ENCODE measurements at places on chromosomes 12 and 14.

DNA sequence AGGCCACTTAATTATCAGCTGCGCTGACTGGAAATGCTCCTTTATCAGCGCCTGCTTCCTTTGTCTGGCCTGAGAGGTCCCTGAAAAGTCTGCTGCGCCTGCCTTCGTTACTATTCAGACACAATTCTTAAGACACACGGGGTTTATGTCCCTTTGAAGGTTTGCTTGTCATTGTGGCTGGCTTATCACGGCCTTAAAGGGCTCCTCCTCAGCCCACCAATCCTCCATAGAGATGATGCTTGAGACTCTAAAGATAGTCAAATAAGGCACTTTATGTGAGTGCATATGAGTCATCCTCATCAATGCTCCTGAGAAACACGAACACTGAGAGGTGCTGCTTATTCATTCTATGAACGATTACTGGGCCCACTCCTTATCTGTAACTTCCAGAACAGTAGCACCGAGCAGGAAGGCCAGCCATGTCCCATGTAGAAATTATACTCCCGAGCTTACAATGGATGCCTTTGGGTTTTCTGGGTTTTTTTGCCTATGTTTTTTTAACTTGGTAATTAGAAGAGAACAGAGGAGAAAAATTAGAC is 1268.2 kb upstream of the TMEM132C start:
- DNase-seq = no peak

GRCh38 chr12:118851891-118852290 is 129.4 kb upstream of the SRRM4 start:
- DNase-seq = no peak

GRCh38 chr12:88994537-88994936 is 357.8 kb downstream of the DUSP6 start:
- DNase-seq = no peak

DNA sequence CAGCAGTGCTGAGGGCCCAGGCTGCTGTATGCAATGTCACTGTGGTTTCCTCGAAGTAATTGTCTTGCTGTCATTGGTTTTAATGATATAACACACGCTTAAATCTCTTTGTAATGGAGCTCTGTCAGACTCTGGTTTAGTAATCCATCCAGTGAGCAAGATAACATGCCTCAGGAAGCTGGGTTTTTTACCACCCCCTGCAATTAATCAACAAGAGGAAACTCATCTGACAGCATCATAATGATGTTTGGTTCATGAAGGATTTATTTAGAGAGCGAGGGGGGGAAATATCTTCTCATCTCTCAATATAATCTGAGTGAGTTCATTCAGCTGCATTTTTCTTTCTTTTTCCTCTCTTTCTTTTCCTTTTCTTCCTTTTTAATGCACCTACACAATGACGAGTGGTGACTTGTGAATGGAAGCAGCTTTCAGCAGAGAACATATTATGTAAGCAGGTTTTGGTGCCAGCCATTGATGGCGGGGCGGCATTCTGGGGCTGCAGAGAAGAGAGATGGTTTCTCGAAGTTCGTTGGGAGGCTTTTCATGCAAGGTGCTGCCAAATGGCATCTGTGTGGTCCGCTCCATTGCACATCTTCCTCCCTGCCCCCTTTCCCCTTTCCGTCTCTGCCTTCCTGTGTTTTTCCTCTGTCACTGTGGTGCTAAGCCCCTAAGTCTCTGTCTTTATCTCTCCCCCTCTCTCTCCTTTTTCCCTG is 6.7 kb downstream of the RPH3A start:
- DNase-seq = no peak

DNA sequence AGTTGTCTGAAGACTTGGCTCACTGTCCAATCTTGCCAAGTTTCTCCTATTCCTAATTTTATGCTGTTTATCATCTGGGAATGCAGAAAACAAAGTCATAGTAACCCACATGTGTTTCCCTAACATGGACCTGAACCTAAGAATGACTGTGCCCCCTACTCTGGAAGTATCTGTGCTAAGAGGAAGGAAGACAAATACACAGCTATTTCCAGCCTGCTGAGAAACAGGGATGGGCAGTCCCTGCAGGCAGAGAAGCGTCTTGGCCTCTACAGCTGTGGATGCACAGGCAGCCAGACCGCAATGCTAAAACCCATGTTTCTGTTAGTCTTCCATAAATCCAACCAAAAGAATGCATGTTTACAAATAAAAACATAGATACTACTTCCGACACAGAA is 56.2 kb downstream of the DUSP16 start:
- DNase-seq = no peak

- no peak for DNase-seq
Measured at GRCh38 chr14:29410581-29410980, 517.1 kb downstream of the PRKD1 start.

- DNase-seq = no peak
Measured at GRCh38 chr14:76773956-76774820, 12.9 kb downstream of the VASH1 start.

- DNase-seq = no peak
Measured at GRCh38 chr12:59700153-59700450, 104.3 kb downstream of the SLC16A7 start.

DNA sequence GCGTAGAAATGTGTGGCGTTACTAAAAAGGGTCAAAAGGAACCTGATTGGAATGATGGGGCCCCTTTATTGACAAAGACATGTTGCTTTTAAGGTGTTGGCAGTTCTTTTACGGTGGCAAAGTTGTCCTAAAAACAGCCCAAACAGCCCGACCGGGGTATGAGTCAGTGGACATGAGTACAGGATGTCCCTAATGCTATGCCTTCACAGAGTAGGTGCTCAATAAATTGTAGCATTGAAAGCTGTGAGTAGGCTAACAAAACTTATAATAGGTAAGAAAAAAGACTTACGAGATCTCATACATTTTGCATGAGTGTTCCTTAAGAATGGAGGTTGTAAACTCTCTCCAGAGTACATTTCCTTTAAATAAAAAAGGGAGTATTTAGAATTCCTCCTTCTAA is 2.6 kb downstream of the ELK3 start:
- no peak for DNase-seq

DNA sequence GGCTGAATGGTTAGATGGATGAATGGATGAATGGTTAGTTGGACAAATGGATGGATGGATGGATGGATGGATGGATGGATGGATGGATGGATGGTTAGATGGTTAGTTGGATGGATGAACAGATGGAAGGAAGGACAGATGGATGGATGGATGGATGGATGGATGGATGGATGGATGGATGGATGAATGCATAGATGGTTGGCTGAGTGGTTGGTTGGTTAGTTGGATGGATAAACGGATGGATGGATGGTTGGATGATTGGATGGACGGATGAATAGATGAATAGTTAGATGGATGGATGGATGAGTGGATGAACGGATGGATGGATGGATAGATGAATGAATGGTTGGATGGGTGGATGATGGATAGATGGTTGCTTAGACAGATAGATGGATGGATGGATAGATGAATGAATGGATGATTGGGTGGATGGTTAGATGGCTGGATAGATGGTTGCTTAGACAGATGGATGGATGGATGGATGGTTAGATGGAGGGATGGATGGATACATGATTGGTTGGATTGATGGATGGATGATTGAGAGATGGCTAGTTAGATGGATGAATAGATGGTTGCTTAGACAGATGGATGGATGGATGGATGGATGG is 48.8 kb upstream of the HSPB8 start:
- DNase-seq = no peak

- no peak for DNase-seq
Measured at GRCh38 chr12:44117337-44117736, 281.5 kb downstream of the TMEM117 start.

DNA sequence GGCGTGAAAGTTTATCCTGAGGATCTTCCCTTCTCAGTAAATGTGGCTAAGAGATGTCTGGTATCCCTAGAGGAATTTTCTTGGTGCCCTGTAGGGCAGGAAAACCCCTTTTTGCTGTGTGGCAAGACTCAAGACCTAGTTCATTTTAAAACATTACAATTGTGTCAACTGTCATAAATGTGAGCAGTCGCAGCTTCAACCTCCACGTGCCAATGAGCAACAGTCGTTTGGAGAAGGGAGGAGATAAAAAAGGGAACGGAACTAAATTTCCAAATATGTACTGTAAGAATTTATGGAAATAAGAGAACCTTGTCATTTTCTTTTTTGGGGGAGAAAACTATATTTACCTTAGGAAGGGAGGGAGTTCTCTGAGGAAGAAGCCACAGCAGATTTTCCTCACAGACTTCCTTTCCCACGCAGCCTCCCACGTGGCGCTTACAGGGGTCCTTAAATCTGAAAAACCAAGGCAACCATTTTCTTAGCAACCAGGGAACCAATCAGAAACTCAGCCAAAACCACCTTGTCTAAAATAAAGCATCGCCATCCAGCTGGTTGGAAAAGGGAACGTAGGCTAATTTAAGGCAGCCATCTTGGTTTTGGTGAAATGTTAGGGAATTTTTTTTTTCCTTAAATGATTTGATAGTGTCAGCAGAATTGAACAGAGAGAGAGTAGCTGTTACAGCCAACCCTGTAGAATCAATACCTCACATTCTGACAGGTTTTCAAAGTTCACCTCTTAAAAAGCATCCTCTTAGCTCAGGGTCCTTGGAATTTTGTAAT is 99.1 kb downstream of the FIGNL2 start:
- DNase-seq = no peak

DNA sequence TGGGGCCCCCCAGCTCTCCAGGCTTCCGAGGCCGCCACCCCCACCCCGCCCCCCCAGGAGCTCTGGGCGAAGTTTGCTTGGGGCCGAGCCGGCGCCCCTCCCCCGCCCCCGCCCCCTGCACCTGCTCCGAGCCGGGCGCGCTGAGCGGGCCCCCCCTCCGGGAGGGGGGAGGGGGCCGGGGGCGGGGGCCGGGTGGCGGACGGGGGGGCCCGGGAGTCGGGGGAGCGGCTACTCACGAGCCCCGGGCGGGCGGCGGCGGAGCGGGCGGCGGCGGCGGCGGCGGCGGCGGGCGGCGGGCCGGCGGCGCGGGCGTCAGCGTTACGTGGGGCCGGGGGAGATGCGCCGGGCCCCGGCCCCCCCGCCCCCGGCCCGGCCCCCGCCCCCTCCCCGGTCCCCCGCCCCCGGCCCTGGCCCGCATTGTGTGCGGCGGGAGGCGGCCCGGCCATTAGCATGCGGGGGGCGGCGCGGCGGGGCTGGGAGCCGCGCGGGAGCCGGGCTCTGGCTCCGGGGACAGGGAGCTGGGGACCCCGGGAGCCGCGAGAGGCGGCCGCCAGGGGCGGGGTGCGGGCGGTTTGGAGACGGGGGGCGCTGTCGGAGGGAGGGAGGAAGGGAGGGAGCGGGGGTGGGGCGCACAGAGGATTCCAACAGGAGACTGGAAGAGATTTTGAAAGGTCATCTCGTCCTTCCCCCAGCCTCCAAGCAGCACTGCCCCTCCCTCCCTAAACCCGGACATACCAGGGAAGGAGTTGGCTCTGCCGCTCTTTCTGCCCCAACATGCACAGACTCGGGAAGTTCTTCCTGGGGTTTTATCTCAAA is at the start of gene ZNF219:
ZNF219 (minus strand) TSS at position 580 of the 816 bp plus-strand sequence. CDS start 5,064 bp downstream, outside the sequence.
- no peak for DNase-seq

Measured in stimulated activated CD4-positive, alpha-beta T cell treated with anti-CD3 and anti-CD28 coated beads, Interleukin-2, amount 100 ng/mL, for 48 hours (primary cell).